ENCODE measurements at places on chromosomes 13 and 19. TPM values are rescaled to one million over a fixed set of nuclear protein-coding genes. Genes with fewer than 3 reads are reported as not detected.
A peak's percentile ranks its signal among the peaks of the same experiment; 100 is the strongest.

- DNase-seq, result no peak
These were observed 4.6 kb downstream of the EPN1 start for GRCh38 chr19:55679343-55680257.

GRCh38 chr19:18053576-18054219, 33.0 kb downstream of the IL12RB1 start:
- no peak for DNase-seq

- DNase-seq, result no peak
These were observed 10.8 kb downstream of the ADGRE2 start for GRCh38 chr19:14767466-14767971.

- DNase-seq, result peak; percentile 39
These were observed 23.0 kb upstream of the LAMP1 start for GRCh38 chr13:113273851-113274590.

GRCh38 chr19:55447421-55448174, 4.5 kb upstream of the SHISA7 start:
- no peak for DNase-seq

Gene NXNL1
- total RNA-seq, result not detected

Gene MRPL57
- 83.0 TPM for total RNA-seq

DNA sequence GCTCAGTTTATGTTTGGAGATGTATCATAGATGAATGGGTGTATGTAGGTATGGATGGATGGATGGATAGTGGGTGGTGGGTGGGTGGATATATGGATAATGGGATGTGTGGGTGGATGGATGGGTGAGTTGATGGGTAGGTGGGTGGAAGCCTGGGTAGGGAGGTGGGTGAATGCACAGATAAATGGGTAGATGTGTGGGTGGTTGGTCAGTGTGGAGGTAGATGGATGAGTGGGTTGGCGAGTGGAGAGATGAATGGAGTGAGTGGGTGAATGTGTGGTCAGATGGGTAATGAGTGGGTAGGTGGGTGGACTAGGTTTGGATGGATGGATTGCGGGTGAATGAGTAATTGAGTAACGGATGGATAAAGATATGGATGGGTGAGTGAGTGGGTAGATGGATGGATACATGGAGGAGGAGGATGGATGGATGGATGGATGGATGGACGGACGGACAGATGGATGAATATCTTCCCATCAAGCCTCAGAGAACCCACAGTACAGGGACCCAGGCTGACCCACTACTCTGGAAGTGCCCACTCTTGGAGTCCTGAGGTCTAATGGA, 13.4 kb downstream of the MEIS3 start:
- no peak for DNase-seq

DNA sequence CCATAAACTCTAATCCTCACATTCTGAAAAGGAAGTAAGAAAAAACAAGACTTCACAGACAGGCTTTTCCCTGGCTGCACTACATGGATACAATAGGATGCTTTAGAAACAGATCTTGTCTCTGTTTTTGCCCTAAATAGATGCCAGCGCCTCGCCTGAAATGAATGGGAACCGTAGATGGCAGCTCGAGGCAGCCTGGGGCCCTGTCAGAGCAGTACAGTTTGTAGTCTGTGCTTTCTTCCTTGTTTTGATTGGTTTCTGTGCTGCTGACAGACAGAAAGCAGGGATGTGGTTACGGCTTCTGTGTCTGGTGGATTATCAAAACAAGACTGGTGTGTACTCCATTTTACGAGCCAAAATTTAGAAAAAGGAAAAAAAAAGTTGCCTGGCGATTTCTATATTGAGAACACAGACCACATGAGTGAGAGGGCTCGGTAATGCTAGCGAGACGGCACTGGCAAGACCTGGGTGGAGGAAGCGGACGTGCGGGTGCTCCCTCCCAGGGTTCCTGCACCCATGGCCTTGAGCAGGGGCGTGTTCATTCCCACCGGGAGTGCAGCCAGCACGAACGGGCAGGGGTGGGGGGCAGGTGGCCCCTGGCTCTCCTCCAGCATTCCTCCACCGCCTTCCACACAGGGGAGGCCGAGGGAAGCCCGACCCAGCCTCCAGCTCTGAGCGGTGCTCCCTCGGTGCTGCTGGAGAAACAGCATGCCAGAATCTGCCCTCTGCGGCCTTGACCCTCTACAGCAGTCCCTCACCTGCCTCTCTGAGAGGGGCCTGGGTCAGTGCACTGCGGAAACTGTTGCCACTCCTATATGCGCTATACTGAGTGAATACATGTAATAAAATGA, 37.6 kb upstream of the C1QTNF9 start:
- peak; percentile 70 for DNase-seq

DNA sequence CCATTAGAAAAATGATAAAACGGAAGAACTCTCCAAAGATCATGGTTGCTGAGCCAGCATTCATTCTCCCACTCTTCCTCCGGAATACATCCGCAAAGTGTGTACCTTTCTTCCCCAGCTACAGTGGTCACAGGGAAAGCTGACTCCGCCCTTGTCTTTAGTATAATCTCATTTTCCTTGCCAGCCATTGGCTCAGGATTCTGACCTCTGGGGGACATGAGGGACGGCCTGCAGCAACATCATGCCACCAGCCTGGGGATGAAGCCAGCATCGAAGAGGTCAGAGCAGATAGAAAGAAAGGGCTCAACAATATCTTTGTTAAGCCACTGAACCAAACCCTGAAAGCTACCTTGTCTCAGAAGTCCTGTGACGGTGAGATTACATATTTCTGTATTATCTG, 46.3 kb upstream of the TPP2 start:
- no peak for DNase-seq

- DNase-seq, result no peak
These were observed 23.0 kb downstream of the TUBA3C start for GRCh38 chr13:19158526-19159174.

Gene TNFSF11
- total RNA-seq, result not detected

DNA sequence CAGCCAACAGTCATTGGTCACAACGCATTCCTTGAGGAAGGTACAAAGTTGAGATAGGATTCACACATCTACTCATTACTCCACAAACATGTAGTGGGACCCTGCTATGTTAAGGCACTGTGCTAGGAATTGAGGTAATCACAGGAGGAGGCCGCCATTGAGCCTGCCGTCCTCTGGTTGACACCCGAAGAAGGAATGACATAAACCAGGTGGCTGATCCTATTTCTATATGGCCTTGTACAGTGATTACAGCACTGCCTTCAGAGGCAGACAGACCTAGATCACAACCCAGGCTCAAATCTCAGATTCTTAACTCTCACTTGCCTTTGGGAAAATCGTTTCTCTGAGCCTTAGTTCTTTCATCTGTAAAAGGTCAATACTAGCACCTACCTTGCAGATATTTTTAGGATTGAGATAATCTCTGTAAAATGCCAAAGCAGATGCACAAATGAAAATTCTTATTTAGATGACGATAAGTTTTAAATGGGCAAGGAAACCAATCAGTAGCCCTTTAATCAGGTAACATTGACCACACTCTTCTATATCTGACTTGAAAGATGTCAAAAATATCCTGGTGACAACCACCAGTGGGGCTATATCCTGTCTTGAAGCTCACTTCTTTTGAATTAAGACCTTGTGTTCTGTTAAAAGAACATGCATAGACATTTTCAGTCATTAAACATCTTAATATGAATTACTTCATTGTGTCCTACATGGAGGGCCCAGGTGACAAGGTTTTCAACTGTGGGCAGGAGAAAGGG, 251.6 kb downstream of the KCTD12 start:
- DNase-seq, result no peak

Gene BORA
- total RNA-seq, result 2.0 TPM

Gene ZNF415
- total RNA-seq, result 15.2 TPM

Gene DOHH
- total RNA-seq, result not detected

GRCh38 chr13:30334663-30335386, 27.5 kb upstream of the KATNAL1 start:
- no peak for DNase-seq

DNA sequence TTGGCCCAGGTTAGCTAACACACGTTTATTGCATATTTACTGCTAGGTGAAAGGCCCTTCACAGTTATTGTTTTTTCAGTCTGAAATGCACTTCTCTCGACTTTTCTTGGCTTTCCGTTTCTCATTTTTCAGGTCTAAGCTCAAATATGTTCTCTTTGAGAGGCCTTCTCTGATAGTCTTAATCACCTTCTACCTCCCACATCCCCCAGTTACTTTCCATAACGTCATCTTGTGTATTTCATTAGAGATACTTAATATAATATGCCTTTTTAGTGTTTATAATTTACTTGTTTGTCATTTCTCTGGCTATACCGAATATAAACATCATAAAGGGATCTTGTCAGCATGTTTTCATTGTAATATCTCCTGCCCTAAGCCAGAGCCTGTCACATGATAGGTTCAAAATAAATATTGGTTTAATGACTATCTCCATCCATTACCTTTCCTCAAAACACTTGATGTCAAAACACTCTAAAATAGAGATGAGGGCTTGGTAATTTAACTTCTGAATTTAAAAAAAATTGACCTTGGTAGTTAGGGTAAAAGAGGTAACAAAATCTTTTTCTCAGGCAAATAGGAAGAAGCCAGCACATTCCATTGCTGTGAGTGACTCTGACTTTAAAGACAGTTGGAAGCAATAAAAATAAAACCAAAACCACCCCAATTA, 168.6 kb upstream of the RFC3 start:
- DNase-seq, result no peak

Gene KL
- 4.0 TPM for total RNA-seq

DNA sequence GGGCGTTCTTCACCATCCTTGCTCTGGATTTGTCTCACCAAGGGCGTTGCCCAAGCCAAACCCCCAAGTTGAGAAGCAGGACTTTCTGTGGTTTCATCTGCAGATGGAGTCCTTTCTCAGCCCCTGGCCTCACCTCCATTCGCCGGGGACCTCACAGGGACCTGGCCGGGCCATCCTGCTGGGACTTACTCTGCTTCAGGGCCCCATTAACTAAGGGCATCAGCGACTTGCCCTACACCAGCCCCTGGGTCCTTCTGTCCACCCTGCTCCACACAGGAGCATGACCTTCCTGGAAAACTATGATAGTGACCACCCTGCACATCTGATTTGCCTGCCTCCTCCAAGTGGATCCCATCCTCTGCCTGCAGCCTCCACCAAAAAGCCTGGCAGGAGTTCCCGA, 47.2 kb upstream of the SPACA7 start:
- no peak for DNase-seq

DNA sequence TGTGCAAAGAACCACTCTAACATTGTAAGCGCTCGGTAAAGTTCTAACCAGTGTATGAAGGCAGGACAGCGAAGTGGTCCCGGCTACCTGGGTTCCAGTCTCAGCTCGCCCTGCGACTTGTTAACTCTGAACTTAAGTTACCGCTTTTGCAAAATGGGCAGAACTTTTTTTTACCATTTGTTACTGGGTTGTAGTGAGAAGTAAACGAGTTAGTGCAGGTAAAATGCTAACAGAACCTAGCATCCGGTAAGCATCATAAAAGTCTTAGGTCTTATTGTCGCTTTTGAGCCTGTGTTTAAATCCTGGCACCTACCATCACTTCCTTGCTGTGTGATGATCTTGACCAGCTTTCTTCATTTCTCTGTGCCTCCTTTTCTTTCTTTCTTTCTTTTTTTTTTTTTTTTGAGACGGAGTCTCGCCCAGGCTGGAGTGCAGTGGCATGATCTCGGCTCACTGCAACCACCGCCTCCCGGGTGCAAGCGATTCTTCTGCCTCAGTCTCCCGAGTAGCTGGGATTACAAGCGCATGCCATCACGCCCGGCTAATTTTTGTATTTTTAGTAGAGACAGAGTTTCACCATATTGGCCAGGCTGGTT, 734 bp upstream of the TRMT1 start:
- DNase-seq, result no peak

DNA sequence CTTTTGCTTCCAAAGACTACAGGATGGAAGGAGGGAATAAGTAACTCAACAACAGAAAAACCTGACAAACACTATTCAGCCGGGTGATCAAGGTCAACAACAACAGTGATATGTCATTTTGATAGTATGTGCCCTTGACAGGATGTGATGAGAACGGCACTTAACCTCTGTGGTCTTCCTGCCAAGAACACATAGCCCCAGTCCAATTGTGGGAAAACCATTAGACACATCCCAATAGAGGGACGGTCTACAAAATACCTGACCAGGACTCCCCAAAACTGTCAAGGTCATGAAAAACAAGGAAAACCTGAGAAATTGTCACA, 43.1 kb upstream of the AMER2 start:
- DNase-seq, result no peak

DNA sequence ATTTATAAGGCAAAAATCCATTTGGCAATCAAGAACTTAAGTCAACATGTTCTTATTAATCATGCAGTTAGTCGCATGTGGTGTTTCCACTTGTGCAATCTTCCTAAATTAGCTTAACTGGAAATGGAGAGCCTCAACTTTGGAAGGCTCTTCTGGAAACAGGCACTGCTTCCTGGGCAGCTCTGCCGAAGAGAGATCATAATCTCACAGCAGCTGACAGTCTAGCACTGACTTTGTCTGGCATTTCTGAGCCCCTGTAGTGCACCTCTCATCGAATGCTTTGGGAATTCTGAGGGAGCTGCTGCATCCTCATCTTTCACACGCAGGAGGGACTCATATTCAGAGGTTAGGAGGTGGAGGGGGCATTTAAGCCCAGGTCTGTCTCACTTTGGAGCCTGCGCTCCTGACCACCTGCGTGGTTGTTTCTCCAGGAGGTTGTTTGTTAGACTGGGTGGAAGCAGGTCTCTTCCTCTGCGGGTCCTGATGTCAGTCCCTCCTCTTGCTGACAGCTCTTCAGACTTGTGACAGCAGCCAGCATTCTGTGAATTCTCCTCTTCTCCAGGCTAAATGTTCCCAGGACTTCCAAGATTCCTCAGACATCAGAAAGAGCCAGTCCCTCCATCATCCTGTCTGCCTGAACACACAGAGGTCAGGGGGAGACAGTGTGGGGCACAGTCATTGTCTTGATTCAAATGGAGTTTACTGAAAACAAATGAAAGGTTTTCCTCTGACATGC, 100.4 kb upstream of the GJB6 start:
- DNase-seq, result no peak

DNA sequence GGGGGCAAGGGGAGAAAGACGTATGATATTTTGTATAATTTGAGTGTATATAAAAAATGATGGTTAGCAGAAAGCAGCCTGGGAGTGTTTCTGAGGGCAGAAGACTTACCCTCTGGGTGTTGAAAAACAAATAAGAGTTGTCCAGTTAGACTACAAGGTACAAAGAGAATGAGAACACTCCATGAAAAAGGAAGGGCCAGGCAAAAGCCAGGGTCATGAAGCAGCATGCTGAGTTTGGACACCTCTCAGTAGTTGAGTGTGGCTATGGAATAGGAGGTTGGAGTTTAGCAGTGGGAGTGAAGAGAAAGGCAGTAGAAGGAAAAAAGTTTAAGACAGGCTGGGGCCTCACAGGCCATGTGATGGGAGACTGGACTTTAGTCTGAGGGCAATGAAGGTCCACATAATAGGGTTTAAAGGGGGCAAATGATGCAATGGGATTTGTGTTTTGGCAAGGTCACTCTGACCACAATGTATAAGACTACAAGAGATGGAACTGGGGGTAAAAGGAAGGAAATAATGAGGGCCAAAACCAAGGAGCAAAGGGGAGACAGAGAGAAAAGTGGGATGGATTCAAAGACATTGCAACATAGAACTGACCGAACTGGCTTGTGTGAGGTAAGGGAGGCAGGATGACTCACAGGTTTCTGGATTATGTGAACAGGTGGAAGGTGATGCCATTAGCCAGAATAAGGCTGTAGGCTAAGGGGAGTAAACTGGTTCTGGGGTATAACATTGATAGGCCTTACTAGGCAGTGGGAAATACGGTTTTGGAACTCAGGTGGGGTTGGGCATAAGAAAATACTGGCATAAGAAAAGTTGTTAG, 76.6 kb downstream of the SERP2 start:
- peak; percentile 76 for DNase-seq

Gene SULT2A1
- total RNA-seq, result 6.8 TPM
